Activated naive CD4-positive, alpha-beta T cell treated with anti-CD3 and anti-CD28 coated beads, Interleukin-2, amount 50 U/mL, for 16 hours (primary cell): ENCODE measurements at places on chromosomes 7 and 10.

GRCh38 chr7:152089183-152089582 is 63.7 kb downstream of the GALNT11 start:
- DNase-seq, result no peak

DNA sequence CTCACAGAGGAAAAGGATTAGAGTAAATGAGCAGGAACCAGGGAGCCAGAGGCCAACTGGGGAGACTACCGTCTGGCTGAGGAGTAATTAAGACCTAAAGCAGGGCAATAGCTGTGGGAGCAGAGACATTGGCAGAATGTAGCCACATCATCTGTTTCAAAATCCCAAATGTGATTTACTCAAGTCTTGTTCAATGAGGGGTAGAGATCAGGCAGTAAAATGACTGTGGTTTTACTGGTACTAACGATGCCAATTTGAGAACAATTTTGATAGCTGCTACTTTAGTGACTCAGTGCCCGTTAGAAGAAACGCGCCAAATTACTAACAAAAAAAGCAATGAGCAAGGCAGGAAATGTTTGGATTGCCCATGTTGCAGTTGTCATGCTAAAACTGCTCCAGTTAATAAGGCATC is 12.7 kb upstream of the MIOS start:
- DNase-seq, result no peak

GRCh38 chr10:535952-536351 is 153.5 kb downstream of the DIP2C start:
- no peak for DNase-seq

DNA sequence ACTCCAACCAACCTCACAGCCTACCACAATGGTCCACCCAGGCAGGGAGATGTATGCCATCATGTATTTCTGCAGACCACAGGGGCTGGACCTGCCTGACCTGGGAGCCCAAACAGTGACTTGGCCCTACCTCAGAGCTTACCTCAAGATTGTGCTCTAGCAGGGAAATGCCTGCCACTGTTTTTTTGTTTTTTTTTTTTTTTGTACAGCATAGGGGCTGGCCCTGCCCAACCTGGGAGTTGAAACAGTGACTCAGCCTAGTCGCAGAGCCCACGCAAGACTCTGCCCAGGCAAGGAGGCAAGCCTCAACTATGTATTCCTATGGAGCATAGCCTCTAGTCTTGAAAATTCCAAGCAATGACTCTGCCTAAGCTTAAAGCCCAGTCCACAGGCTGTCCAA is 39.3 kb upstream of the CDK6 start:
- no peak for DNase-seq

GRCh38 chr10:91683975-91684374 is 51.1 kb upstream of the PPP1R3C start:
- no peak for DNase-seq

GRCh38 chr10:28678687-28679457 is 1.6 kb downstream of the BAMBI start:
- no peak for DNase-seq

GRCh38 chr7:148941598-148942275 is 57.6 kb upstream of the EZH2 start:
- DNase-seq, result peak; percentile 75

GRCh38 chr7:122430710-122431109 is 126.2 kb upstream of the FEZF1 start:
- no peak for DNase-seq
